Activated CD8-positive, alpha-beta memory T cell treated with anti-CD3 and anti-CD28 coated beads, Interleukin-2, amount 10 ng/mL, durations not matched to agents 7 days and 5 days (primary cell): ENCODE measurements at places on chromosomes 16 and 17. TPM values are rescaled to one million over a fixed set of nuclear protein-coding genes. Genes with fewer than 3 reads are reported as not detected.

Gene ADAP2
- 1.6 TPM for total RNA-seq

Gene KRT23
- total RNA-seq = not detected

Gene ADAD2
- not detected for total RNA-seq

Gene TOM1L1
- total RNA-seq = not detected

Gene TMEM88
- 1.2 TPM for total RNA-seq

Gene KCNG4
- not detected for total RNA-seq

Gene SCIMP
- total RNA-seq = not detected
